Activated CD4-positive, alpha-beta T cell treated with anti-CD3 and anti-CD28 coated beads, Interleukin-2, Interleukin-6, amounts not matched to agents 100 ng/mL and 50 ng/mL, durations not matched to agents 16 hours and 8 hours (primary cell): ENCODE measurements at places on chromosomes 4 and X.

- no peak for DNase-seq
Measured at GRCh38 chr4:3461515-3462291, 1.4 kb upstream of the DOK7 start.

DNA sequence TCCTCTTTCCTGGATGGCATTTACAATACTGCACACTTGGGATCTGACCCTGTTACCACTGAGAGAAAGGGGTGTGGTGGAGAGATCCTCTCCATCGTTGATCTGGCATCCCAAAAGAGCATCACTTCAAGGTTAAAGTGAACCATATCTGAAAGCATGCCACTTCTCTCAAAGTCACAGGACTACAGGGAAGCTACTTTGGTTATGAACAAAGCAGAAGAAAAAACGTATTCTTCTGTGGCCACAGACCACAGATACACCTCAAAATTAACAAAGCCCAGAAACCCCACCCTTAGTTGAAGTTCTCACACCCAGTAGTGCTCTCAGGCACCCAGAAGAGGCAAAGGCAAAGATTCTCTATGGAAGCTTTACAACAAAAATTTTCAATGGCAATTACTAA lies 108.3 kb downstream of the JADE1 start:
- peak; percentile 10 for DNase-seq

DNA sequence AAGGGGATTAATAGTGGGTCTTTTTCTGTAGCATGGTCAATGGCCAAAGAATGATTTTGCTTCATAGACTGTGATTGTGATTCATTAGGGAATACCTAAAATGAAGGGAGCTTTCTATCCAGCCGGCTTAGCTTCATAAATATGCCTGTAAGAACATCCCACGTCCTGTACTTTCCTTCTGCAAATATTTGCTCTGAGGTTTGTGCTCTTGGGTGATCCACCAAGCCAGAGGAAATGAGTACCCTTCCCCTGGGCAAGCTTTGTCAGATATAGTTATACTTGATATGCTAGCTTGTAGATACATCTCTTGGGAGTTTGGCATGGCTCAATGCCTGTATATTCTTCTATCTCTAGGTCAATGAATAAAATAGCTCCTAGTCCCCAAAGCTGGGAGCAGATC lies 28.2 kb upstream of the SPARCL1 start:
- no peak for DNase-seq

DNA sequence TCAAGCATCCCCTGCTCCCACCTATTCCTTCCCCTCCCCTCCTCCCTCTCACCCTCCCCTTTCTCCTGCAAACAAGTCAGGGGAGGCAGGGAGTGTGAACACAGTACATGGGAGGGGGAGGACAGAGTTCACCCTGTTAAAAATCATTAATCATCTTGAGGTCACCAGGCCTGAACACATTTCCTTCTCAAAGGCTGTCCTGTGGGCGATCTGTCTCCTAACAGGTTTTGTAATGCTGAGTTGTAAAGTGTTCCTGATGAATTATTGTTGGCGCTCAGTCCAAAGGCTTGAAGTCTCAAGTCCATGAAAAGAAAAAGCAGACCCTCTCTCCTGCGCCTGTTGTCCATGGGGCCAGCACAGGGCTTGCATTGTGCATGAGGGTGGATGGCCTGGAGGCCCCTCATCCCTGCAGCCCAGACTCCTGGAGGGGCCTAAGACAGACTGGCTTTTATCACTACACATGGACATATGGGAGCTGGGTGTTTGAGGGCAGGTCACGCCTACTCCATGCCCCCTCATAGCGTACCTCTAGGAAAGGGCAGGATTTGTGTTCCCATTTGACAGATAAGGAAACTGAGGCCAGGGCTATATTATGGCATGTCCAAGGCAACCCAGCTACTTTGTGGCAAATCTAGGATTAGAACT lies 189.1 kb downstream of the RAB28 start:
- DNase-seq, result no peak

GRCh38 chr4:35080799-35081198 lies 1163.5 kb downstream of the ARAP2 start:
- DNase-seq, result no peak

DNA sequence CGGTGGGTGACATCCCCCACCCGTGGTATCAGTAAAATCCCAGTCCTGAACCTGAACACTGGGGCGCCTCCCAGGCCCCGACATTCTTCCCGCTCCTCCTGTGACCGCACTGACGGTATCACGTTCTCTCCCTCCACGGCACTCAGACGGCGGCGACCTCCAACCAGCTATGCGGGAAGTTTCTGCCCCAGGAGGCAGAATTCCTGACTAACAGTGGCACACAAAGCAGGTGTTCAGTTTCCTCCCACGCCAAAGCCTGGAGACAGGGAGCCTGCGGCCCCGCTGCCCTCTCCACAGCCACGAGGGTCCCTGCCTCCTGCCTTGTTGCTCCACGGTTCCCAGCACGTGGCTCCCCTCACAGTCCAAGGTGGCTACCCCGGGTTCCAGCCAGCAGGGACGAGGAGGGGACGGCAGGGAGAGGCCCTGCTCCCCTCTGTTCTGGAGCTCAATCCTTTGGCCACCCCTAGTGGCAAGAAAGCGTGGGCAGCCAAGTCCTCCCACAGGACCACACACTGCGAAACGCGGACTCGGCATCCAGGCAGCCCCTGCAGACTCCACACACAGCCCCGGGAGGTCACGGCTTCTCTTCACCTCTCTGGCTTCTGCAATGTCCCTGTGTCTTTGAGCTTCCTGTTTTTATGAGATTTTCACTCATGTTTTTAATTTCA lies 15.2 kb downstream of the CTBP1 start:
- DNase-seq, result no peak

GRCh38 chr4:165199286-165199685 lies 8.1 kb upstream of the KLHL2 start:
- no peak for DNase-seq

DNA sequence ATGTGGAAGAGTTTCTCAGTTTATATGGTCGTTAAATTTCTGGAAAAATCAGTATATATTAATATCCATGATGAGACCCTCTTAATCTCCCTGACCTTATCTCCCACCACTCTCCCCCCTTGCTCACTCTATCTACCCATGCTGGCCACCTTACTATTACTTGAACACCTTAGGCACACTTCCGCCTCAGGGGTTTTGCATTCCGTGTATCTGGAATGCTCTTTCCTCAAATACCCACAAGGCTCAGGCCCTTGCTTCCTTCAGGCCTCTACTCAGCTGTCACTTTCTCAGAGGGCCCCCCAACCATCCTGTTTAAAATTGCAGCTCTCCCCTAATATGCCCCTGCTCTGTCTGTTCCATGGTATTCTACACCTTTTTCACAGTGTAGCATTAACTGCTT lies 1.9 kb downstream of the KANTR start:
- no peak for DNase-seq

DNA sequence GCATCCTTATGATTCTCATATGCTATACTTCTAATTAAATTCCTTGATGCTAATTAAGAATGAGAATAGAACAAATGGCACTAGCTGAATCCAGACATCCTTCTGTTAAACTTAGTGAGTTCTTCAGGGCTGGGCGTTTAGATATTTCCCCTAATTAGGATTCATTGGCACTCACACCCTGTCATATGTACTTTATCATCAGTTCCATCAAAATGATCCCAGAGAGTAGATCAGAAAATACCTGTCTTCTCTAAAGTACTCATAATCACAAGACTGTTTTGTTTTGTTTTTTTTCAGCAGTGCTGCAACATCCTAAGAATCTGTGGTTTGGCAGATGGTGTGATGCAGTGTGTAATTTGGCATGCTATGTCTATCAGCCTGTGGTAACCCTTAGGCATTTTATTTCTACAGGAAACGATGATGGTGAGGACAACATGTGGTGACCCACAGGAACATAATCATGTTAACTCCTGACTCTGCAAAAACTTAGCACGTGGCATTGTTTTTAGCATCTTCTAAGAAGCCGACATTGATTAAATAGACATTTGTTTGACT lies 2528.4 kb downstream of the ARAP2 start:
- DNase-seq, result no peak

DNA sequence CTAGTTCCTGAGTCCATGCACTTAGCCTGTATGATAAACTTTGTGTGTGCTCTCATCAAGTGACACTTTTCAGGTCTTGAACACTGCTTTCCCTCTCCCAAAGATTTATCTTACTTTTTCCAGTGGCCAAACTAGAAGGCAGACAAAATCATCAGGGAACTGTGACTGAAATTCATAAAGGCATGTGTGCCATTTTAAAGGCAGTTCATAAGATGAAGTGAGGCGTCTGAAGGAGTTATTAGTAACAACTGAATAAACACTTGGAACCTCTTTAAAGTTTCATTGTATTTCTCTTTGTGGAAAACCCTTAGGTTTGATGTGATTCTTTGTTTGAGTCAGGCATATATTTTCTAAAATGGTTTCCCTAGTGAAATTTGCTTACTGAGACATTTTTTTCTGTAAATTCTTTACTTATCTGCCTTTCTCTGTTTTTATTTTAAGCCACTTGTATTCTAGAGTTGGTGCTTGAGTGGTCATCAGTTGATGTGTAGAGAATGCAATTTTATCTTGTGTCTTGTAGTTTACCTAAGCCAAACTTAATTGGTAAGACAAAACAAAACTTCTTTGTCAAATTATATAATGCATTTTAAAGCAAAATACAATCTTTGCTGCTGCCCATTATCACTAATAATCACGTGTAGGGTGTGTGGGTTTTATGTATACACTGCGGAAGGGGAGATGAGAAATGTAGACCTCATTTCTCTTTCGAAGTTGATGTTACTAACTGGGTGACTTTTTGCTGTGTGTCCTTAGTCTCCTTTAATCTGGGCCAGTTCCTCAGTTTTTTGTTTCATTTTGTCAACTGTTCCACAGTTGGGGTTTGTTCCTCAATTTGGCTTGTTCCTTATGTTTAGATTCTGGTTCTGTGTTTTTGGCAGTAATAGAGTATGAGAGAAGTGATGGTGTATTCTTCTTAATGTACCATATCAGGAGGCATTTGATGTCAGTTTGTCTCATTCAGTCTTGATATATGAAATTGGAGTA lies 56.8 kb downstream of the RBPJ start:
- no peak for DNase-seq

- peak; percentile 49 for DNase-seq
Measured at GRCh38 chrX:100615005-100615404, 21.6 kb downstream of the TSPAN6 start.

GRCh38 chrX:44975666-44976263 lies 102.8 kb downstream of the KDM6A start:
- DNase-seq, result no peak

DNA sequence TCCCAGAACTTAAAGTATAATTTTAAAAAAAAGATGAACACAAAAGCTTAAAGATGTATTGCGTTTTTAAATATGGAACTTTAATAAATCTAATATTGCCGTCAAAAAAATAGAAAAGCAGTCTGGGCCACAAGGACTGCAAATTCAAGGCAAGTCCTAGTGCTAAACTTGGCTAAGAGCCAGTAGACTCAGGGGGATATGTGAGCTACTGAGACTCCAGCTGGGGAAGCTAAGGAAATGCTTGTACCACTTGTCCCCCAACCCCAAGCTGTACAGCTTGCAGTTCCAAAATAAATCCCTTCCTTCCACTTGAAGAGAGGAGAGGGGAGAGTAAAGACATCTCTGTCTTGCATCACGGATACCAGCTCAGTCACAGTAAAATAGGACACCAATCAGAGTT lies 290.8 kb upstream of the FGF13 start:
- no peak for DNase-seq

DNA sequence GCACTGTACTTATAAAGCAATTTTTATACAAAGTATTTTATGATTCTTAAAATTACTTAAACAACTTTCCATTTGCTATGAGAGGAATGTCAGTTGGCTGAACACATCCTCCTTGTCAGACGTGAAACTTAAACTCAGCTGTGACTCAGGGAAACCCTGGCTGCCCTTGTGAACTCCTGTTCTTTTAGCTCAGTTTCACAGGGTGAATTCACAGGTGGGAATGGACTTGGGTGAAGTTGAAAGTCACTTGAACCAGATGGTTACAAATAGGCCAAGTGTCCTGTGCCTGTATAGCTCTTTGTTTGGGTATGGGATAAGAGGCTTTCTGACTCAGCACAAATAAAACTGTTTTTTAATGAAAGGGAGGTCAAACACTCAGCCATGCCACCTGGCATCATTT lies 67.4 kb upstream of the FAM47B start:
- DNase-seq, result no peak

- DNase-seq, result no peak
Measured at GRCh38 chr4:54330896-54331295, 101.8 kb downstream of the PDGFRA start.

DNA sequence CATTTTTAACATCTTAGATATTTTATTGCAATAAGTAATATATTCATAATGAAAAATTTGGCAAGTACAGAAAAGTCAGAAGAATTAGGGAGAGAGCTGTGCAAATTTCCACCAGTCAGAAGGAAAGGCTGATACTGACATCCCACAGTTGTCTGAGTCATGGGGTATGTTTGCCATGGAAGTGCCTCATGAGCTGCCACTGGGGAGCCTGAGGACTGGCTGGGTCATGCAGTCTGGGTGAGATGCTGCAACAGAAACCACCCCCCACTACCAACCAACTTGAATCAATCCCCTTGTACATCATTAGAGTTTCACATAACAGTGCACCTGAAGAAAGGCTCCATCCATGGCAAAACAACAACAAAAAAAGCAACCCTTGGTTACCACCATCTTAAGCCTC lies 45.2 kb upstream of the ENPP6 start:
- DNase-seq, result no peak

DNA sequence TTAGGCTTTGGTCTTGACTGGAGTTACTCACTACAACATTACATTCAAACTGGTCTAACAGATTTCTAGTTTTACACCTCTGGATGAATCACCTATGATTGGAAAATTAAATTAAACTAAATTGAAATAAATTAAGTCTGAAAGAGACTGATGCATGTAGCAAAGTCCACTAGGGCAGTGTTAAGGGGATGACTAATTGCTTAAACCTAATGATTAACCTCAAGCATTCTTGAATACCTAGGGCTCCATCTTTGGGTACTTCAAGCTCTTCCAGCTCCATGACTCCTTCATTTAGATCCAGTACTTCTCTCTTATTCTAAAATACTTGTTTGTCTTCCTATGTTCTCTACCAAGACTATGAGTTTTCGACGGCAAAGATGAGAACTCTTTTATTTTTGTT lies 86.8 kb downstream of the SH2D1A start:
- DNase-seq, result no peak

- DNase-seq, result peak; percentile 71
Measured at GRCh38 chr4:174522183-174523024, at the start of gene HPGD. TSS of gene HPGD (minus strand) at chr4:174522488. CDS start at chr4:174522451, 37 bp downstream.

GRCh38 chr4:101835121-101835904 lies 44.8 kb downstream of the BANK1 start:
- no peak for DNase-seq

GRCh38 chr4:141686879-141687278 lies 50.5 kb downstream of the IL15 start:
- no peak for DNase-seq

DNA sequence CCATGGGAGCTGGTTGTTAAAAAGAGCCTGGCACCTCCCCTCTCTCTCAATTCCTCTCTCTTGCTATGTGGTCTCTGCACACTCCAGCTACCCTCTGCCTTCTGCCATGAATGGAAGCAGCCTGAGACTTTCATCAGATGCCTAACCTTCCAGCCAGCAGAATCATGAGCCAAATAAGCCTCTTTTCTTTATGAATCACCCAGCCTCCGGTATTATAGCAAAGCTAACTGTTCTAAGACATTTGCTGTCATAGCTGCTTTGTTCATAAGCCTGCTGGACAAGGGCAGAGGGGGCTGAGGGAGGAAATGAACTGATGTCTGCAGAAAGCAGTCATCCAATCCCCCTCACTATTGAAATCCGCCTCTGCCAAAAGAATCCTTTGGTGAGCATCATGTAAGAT lies 196.7 kb downstream of the ZNF330 start:
- DNase-seq, result no peak

GRCh38 chr4:74237425-74237966 lies 70.8 kb upstream of the EPGN start:
- DNase-seq, result no peak

- DNase-seq, result no peak
Measured at GRCh38 chr4:37995981-37996775, 36.0 kb downstream of the PTTG2 start.
